ENCODE measurements at places on chromosomes 1 and 21.

GRCh38 chr1:34683616-34684015, 71.2 kb upstream of the GJB5 start:
- no peak for DNase-seq

DNA sequence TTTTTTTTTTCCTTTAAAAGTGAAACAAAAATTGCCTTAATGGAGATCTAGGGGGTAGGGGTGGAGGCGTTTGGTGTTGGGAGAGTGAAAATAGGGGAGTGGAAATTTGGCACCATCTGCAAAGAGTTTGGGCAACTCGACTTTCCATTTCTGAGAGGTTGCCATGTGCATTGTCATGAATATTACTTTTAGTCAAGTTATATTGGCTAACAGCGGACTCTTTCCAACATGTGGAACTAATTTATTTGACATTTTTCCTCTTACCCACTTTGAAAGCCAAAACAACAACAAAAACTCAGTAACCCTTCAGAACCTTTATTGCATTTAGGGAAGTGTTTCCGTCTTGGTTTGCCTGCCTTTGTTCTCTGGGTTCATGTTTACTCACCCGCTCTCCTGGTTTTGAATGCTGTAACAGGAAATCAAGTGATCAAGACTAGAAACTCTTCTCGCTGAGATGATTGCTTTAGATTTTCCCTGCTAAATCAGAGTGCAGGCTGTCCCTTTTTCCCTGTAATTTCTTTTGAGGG, 70.4 kb downstream of the CACHD1 start:
- no peak for DNase-seq

DNA sequence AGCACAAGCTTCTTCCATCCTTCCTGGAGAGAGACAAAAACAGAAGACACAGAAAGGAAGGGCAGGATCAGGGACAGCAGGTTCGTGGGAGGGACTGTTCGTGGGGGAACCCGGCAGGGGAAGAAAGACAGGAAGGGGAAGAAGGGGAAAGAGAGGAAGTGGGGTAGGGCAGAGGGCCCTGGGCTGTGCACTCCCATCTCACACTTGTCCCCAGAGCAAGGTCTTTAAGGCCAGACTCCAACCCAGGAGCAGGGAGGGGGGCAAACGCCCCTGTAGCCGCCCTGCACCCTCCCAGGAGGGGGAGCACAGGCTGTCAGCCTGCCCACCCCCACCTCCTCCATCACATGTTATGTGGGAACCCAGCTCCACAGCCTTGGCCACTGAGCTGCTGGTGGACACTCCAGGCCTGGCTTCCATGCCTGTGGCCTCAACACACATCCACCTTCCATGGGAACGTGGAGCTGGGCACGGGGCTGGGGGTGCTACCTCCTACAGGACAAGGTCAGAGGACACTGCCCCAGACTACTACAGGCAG, 9.3 kb downstream of the SLC19A1 start:
- DNase-seq: no peak

GRCh38 chr1:160618763-160619274, 28.0 kb downstream of the SLAMF1 start:
- DNase-seq: no peak

DNA sequence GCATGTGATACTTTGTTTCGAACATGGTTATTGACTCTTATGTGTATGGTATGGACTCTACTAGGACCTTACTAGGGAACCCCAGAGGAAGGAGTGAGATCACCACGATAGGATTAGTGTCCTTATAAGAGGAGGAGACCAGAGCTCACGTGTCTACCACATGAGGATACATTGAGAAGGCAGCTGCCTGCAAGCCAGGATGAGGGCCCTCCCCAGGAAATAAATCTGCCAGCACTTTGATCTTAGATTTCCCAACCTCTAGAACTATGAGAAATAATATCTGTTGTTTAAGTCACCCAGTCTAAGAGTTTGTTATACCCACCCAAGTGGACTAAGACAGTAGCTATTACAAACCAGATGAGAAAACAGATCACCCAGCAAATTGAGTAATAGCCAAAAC, 559.3 kb upstream of the USP24 start:
- no peak for DNase-seq

DNA sequence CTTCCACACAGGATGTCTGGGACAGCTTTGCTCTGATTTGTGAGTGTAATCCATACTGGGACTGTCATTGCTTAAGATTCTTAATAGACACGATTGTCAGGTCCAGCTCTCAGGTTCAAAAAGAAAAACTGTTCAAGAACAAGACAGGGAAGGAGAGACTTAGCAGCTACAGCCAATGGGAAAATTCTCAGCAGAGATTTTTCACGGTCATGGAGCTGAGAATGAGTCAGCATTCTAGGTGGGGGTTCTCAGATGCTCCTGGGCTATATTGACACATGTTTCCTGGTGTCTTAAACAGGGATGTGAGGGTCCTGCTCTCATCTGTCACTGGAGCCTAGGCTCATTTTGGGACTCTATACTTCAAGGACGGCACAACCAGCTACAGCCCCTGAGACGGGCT, 318.3 kb downstream of the RRAGC start:
- no peak for DNase-seq

GRCh38 chr1:65896721-65897120, 104.0 kb downstream of the PDE4B start:
- no peak for DNase-seq

GRCh38 chr1:199982606-199983005, 44.9 kb upstream of the NR5A2 start:
- no peak for DNase-seq

Data from DMS 273 treated with DMSO at 0.1 percent for 48 hours (cell line).